T-cell (primary cell): ENCODE measurements at places on chromosomes 12 and 14. TPM values are rescaled to one million over a fixed set of nuclear protein-coding genes. Genes with fewer than 3 reads are reported as not detected.

DNA sequence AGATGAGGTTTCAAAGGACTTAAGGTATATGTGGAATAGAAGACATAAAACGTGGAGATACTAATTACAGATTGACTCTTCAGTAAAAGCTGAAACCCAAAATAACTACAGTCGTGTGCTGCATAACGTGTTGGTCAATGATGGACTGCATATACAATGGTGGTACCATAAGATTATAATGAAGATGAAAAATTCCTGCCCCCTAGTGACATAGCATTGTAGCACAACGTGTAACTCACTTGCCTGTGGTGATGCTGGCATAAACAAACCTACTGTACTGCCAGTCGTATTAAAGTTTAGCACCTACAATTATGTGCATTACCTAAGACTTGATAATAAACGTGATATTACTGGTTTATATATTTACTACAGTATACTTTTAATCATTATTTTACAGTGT is 150.3 kb downstream of the LRRK2 start:
- no peaks in the 10 kb centered on the region for H3K4me1 ChIP-seq
- DNase-seq: no peak
- no peaks in the 10 kb centered on the region for H3K36me3 ChIP-seq
- H3K27me3 ChIP-seq: no peaks in the 10 kb centered on the region
- no peak overlapping the region for H3K4me3 ChIP-seq

DNA sequence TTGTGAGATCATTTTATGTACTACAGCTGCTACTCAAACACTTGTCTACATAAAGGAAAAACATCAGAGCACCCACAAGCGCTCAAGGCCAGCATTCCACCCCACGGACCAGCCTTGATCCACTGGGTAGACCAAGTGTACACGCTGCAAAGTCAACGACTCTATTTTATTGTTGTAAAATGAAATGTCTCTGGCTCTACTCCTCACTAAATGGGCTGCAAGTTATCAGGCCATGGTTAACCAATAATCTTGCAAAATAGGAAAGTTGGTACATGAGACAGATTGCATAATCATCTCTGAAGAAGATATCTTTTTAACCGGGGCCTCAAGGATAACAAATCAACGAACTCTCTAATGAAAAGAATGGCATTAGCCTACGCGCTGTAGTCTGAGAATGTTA is 69.9 kb upstream of the FOXN3 start:
- H3K27ac ChIP-seq: no peak overlapping the region
- no peak overlapping the region for H3K4me3 ChIP-seq
- H3K36me3 ChIP-seq: peaks cover 16% of the 10 kb centered on the region
- no peak for DNase-seq
- H3K4me1 ChIP-seq: no peaks in the 10 kb centered on the region

GRCh38 chr12:92111256-92111655 is 34.4 kb downstream of the BTG1 start:
- no peaks in the 10 kb centered on the region for H3K36me3 ChIP-seq
- H3K27ac ChIP-seq: no peak overlapping the region
- no peak for DNase-seq
- H3K4me3 ChIP-seq: no peak overlapping the region

The SPIC gene
- total RNA-seq: not detected

DNA sequence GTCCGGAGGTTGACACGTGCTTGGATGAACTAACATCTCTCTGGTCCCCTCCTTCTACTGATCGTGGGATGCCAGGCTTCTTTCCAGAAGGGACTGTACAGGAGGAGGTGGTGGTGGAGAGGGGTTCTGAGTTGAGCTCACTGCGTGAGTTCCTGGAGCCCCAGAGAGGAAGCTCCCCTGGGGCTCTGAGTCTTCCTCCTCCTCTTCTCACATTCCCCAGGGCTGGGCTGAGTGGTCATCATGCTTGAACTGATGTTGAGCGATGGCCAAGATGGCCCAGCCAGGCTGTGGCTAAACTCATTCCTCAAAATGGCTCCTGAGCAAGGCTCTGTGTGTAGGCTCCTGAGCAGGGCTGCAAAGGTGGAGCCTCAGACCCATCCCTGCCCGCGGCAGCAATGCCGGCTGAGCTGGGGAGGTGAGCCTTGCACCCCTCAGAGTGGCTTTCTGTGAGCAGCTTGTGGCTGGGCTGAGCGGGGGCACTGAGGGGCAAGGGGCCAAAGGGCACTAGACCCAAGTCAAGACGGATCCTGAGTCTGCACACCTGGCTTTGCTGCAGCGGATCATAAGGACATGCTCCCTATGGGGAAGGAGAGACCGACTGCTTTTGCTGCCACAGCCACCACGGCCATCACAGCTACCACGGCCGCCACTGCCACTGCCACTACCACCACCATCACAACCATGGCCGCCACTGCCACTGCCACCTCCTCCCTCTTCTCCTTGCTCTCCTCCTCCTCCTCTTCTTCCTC is 35.4 kb downstream of the MEG3 start:
- H3K27ac ChIP-seq: no peak overlapping the region
- no peak overlapping the region for H3K4me3 ChIP-seq
- H3K4me1 ChIP-seq: no peaks in the 10 kb centered on the region
- H3K36me3 ChIP-seq: no peaks in the 10 kb centered on the region

- no peaks in the 10 kb centered on the region for H3K27me3 ChIP-seq
- H3K36me3 ChIP-seq: no peaks in the 10 kb centered on the region
- no peaks in the 10 kb centered on the region for H3K4me1 ChIP-seq
- H3K27ac ChIP-seq: no peak overlapping the region
These were observed 75.5 kb upstream of the RERGL start for GRCh38 chr12:18165422-18165871.
